ENCODE measurements at places on chromosomes 11 and 22. TPM values are rescaled to one million over a fixed set of nuclear protein-coding genes. Genes with fewer than 3 reads are reported as not detected.

TRIM48 gene
- not detected for total RNA-seq

TTC38 gene
- 38.6 TPM for total RNA-seq

CD248 gene
- total RNA-seq, result 455 TPM

NECTIN1 gene
- 6.7 TPM for total RNA-seq

USH1C gene
- total RNA-seq, result not detected

APOA5 gene
- total RNA-seq, result not detected

TPH1 gene
- total RNA-seq, result not detected

TMEM191B gene
- 1.2 TPM for total RNA-seq

PTPN5 gene
- not detected for total RNA-seq

SLC6A5 gene
- total RNA-seq, result not detected

EHBP1L1 gene
- total RNA-seq, result 47.5 TPM

MPZL2 gene
- total RNA-seq, result not detected

SCGB1C1 gene
- total RNA-seq, result not detected

DNA sequence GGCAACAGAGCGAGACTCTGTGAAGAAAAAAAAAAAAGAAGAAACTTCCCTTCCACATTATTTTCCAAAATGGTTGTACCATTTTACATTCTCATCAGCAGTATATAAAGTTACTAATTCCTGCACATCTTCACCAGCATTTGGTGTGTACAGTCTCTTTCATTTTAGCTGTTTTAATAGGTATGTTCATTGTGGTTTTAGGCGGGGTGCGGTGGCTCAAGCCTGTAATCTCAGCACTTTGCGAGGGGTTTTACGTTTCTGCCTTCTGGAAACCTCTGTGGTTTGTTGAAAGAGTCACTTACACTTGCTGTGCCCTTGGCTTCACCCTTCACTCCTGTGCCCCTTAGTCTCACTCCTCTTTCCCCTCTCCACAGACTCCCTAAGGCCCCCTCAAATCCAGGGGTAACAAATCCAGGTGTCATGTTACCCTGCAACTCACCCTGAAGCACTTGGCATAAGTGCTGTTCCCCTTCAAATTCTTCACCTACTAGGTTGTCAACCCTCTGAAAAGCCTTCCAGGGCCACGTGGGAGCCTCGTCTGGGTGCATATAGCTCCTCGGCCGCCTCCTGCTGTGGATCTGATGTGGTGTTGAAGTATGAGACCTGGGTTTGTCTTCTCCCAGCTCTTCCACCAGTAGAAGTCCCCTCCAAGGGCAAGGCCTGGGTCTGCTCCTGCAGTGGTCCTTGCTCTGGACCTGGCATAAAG lies 20.8 kb downstream of the TOB2 start:
- DNase-seq, result no peak

- no peak for DNase-seq
Observed at GRCh38 chr11:9677951-9678350, 14.1 kb downstream of the SWAP70 start.

GRCh38 chr11:16184588-16184987 lies 171.8 kb downstream of the SOX6 start:
- peak; percentile 84 for DNase-seq

GRCh38 chr11:19832086-19832750 lies 119.6 kb downstream of the NAV2 start:
- no peak for DNase-seq

DNA sequence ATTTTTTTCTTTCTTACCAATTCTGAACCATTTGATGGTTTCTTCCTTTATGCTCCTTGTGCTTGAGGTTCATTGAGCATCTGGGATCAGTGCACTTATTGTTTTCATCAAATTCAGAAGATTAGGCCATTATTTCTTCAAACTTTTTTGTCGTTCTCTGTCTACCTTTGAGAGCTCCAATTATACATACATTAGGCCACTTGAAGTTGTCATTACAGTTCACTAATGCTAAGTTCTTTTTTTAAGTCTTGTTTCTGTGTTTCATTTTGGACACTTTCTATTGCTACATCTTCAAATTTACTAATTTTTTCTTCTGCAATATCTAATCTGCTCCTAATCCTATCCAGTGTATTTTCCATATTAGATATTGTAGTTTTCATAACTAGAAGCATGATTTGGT lies 40.8 kb downstream of the CDPF1 start:
- DNase-seq, result no peak

GRCh38 chr11:9494316-9494715 lies 33.5 kb downstream of the ZNF143 start:
- no peak for DNase-seq

- DNase-seq, result peak; percentile 39
Observed at GRCh38 chr22:39309364-39309861, 10.0 kb downstream of the RPL3 start.

DNA sequence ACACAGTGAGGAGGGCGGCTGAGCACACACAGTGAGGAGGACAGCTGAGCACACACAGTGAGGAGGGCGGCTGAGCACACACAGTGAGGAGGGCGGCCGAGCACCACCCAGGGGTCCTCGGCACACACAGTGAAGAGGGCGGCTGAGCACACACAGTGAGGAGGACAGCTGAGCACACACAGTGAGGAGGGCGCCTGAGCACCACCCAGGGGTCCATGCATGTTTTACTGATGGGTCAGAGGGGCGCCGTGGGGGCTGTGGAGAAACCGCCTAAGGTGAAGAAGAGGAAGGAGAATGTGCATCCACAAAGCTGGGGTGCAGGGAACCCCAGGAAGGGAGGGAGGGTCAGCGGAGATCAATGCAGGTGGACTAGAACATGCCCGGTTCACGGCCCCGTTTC lies 461.8 kb downstream of the BRD1 start:
- no peak for DNase-seq

GRCh38 chr11:35066783-35067423 lies 72.1 kb upstream of the CD44 start:
- DNase-seq, result no peak

GRCh38 chr11:114678125-114679036 lies at the start of gene NXPE2:
Gene NXPE2, plus strand, starts transcription at chr11:114678527. Its CDS starts 49 bp downstream, at chr11:114678576.
- DNase-seq, result no peak

- DNase-seq, result peak; percentile 71
Observed at GRCh38 chr11:6618117-6619003, 862 bp downstream of the TPP1 start.

- DNase-seq, result no peak
Observed at GRCh38 chr22:22800716-22801115, 86.9 kb upstream of the IGLL5 start.

DNA sequence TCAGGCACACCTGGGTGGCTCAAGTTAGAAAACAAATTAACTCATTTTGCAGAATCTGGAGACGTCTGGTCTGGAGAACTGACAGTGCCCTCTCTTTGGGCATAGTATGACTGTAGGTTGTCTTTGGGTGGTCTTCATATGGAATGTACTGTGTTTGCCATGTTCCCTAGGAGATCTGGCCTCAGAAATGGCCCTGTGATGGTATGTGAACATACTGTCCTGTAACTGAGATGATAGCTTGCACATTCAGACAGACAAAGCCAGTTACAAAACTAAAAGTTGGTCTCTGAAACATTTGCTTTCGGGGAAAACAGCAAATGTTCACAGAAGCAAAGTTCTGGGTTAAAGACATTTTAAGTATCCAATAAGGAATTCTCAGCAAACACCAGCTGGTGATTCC lies 29.7 kb downstream of the CD44 start:
- no peak for DNase-seq

DNA sequence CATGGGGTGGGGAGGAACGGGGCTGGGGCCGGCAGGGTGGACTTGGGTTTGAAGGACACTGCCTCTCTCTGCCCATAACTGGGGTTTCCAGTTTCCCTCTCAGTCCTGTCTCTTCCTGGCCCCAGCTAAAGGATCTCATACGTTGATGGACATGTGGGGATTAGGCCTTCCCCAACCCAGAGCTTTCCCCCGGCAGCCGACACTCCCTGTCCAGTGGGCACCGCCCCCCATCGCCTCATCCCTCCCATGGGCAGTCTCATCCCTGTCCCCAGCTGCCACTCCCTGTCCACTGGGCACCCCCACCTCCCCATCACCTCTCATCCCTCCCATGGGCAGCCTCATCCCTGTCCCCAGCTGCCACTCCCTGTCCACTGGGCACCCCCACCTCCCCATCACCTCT lies 22.2 kb upstream of the ACR start:
- DNase-seq, result no peak

- no peak for DNase-seq
Observed at GRCh38 chr11:113444502-113445123, 30.6 kb downstream of the DRD2 start.

GRCh38 chr11:132718711-132719671 lies 813.3 kb downstream of the OPCML start:
- DNase-seq, result no peak

DNA sequence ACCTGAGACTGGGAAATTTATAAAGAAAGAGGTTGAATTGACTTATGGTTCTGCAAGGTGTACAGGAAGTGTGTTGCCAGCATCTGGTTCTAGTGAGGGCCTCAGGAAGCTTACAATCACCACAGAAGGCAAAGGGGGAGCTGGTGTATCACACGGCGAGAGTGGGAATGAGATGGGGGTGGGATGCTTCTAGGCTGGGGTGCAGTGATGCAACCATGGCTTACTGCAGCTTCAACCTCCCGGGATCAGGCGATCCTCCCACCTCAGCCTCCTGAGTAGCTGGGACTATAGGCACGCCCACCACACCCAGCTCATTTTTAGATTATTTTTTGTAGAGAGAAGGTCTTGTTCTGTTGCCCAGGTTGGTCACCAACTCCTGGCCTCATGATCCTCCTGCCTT lies 61.0 kb downstream of the C22orf31 start:
- DNase-seq, result no peak

DNA sequence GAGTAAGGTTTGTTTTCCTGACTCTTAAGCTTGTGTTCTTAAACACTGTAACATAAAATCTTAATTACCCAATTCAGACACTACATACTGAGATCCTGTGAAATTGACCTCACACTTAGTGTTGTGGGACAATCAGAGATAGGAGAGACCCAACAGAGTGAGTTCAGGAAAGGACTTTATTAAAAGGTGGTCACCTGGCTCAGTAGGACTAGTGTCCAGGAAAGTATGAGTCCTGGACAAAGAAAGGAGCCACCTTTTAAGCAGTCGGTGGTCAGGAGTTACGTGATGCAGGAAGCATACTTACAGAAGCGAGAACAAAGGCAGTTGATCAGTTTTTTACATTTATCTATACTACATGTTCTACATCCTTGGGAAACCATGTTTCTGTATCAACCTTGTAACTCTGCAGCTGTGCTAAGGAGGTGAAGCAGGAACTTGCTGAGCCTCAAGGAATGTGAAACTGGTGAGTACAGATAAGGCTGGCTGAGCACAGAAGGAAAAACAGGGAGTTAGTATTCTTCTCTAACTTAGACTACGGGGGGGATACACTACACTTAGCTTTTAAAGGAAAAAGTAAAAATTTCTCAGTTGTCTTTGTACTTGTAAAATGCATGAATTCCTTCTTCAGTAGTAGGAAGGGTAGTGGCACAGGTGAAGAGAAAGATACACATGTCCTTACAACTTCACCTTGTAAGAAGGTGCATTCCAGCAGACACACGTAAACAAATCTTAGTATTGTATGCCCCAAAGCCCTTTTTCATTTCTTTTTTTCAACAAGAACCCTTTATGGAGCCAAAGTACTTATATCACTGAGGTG lies 15.1 kb downstream of the OR51E1 start:
- no peak for DNase-seq

GRCh38 chr11:40998920-40999319 lies 460.5 kb downstream of the LRRC4C start:
- no peak for DNase-seq
